ENCODE measurements at places on chromosomes 2 and 18.

DNA sequence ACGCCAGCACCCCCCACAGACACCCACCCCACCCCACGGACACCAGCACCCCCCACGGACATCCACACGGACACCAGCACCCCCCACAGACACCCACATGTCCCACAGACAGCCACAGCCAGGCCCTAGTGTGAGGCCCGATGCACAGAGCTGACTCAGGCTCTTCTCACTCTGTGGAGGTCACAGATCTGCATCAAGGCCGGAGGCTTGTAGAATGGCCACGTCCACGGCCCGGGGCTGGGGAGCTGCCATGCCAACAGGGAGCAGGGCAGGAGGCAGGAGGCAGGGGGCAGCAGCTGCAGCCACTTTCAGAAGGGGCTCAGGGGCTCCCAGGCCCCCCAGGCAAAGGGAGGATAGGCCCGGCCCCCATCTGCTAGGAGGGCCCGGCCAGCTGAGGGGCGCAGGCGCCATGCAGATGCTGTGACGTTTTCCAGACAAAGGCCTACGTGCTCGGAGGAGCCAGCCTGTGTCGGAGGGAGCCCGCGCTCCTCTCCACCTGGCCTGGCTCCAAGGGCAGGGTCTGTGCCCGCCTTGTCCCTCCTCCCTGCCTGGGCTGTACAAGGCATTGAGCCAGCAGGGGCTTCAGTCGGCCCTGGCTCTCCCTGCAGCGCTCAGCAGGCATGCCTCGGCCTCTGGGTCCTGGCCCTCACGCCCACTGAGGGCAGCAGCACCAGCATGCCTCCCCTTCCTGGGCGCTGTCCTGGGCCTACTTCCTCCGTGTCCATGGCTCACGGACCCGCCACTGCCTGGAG lies 249.0 kb downstream of the TWIST2 start:
- DNase-seq: no peak

GRCh38 chr2:42325609-42326008 lies 35.4 kb downstream of the COX7A2L start:
- no peak for DNase-seq

GRCh38 chr18:36714476-36714875 lies 114.3 kb downstream of the TPGS2 start:
- no peak for DNase-seq

GRCh38 chr2:239058766-239059165 lies 210.9 kb downstream of the TWIST2 start:
- no peak for DNase-seq

- DNase-seq: peak; percentile 54
These were observed 102.1 kb downstream of the ATAD2B start for GRCh38 chr2:23824777-23825212.

GRCh38 chr2:120977582-120978358 lies 242.1 kb downstream of the GLI2 start:
- no peak for DNase-seq

- DNase-seq: no peak
These were observed 132.2 kb upstream of the IL1R2 start for GRCh38 chr2:101859604-101860003.

GRCh38 chr2:17544256-17544655 lies 3.8 kb downstream of the VSNL1 start:
- DNase-seq: no peak

GRCh38 chr2:136024616-136025015 lies 39.2 kb upstream of the DARS1 start:
- DNase-seq: no peak

GRCh38 chr2:33131111-33131510 lies 184.4 kb downstream of the LTBP1 start:
- no peak for DNase-seq

GRCh38 chr18:56890632-56891031 lies 239.5 kb downstream of the WDR7 start:
- no peak for DNase-seq

- no peak for DNase-seq
These were observed 268.5 kb downstream of the HAUS1 start for GRCh38 chr18:46372670-46373069.

GRCh38 chr2:239747771-239748170 lies 277.4 kb downstream of the NDUFA10 start:
- DNase-seq: no peak

GRCh38 chr2:33785201-33786106 lies 186.4 kb upstream of the FAM98A start:
- DNase-seq: no peak

GRCh38 chr2:144454466-144455287 lies 65.2 kb downstream of the ZEB2 start:
- no peak for DNase-seq

DNA sequence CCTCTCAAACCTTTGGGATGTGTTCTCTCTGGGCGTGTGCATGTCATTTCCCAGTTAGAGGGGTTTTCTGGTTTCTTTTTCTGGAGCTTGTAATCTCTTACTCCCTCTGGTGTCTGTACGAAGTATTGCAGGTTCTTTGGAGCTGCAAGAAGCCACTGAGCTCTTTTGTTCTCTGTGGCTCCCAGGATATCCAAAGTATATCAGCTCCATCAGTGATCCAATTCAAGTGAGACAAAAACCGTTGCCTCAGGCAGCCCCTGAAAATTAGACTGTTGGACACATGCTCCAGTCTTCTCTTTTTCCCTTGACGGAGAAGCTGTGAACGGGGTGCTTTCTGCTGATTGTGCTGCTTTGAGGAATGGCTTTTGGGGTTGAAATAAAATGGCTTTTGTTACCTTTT lies 59.0 kb upstream of the LDLRAD4 start:
- peak; percentile 58 for DNase-seq

DNA sequence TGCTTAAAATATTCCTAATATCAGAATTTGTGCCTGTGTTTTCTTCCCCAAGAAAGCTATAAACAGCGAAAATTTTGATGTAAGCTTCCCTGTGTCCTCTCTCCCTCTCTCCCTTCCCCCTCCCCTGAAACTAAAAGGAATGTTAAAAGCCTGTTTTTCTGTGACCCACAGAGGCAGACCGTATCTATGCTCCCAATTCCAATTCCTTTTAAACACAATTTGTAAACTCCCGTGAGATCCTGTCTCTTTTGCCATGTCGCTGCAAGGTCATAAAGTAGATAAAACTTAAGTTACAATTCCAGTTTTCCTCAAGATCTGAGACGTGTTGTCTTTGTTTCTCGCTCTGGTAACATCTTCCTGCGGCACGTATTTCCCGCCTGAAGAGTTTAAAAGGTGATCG lies 23.3 kb downstream of the SKA1 start:
- no peak for DNase-seq

GRCh38 chr18:12839057-12839525 lies 44.9 kb downstream of the PTPN2 start:
- no peak for DNase-seq

DNA sequence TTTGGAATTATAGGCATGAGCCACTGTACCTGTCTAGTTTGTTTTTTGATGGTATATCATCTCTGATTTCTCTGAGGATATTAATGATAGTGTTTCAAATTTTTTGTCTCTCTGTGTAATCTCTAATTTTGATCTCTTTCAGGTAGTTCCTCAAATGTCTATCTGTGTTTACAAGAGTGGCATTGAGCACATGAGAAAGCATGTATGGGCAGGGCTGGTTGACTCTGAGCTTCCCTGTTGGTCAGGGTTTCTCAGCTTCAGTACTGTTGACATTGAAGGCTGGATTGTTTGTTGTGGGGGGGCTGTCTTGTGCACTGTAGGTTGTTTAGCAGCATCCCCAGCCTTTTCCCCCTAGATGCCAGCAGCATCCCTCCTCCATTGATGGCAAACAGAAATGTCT lies 79.9 kb downstream of the TMEM247 start:
- DNase-seq: no peak

GRCh38 chr2:237451643-237452469 lies 35.2 kb upstream of the MLPH start:
- DNase-seq: no peak
